ENCODE measurements at places on chromosomes 3 and 15. TPM values are rescaled to one million over a fixed set of nuclear protein-coding genes. Genes with fewer than 3 reads are reported as not detected.

- H3K4me1 ChIP-seq = peaks cover 65% of the 10 kb centered on the region
- H3K27ac ChIP-seq = no peak overlapping the region
- peak; percentile 79 for DNase-seq
- H3K36me3 ChIP-seq = no peaks in the 10 kb centered on the region
- H3K27me3 ChIP-seq = peaks cover 19% of the 10 kb centered on the region
Measured at GRCh38 chr3:71064291-71064955, 519.1 kb downstream of the FOXP1 start.

DNA sequence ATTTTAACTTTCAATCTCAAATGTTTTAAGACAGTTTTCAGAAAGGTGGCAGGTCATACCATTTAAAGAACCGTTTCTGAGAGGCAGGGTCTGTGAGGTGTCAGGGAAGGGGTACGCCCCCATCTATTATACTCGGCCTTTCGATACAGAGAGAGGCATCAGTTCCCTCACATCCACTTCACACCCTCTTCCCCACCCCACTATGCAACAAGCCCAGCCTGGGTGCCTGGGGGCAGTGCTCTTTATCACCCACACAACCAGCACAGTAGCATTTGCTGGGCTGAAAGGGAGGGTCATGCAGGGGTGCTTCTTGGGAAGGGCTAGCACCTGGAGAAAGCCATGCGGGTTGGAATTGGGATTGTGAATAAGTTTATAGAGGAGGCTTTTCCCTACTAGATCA, 56.0 kb upstream of the KCNMB2 start:
- no peaks in the 10 kb centered on the region for H3K36me3 ChIP-seq
- no peak for DNase-seq
- H3K27me3 ChIP-seq = no peaks in the 10 kb centered on the region
- no peak overlapping the region for H3K27ac ChIP-seq

- H3K27me3 ChIP-seq = no peaks in the 10 kb centered on the region
- peak; percentile 94 for DNase-seq
- H3K4me1 ChIP-seq = peaks cover 28% of the 10 kb centered on the region
- peak within 1 kb of the TSS; percentile 80 for H3K4me3 ChIP-seq
- 0 out of 2 replicates have a peak, but pooled peaks cover 1% of the 10 kb centered on the region for H3K36me3 ChIP-seq
Measured at GRCh38 chr3:155079746-155080487, at the start of gene MME. MME (plus strand) TSS chr3:155080319; CDS start chr3:155084168, 3,849 bp downstream.

DNA sequence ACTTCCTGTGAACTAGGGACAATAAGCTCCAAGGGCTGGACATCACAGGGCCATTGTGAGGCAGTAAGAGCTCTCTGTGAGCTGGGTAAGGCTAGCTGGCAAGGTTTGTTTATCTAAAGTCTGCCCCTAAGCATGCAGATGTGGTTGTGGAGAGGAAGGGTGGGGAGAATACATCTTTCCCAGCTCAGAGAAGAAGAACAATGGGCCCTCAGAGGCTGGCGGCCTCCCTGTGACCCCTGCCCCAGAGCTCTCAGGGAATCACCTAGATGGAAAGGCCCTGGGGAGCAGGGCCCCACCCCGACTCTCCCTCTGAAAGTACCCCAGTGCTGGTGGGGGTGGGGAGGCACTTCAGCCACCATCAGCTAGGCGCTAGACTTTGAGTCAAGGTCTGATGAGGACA, 4.3 kb upstream of the AP3B2 start:
- H3K27ac ChIP-seq = no peak overlapping the region
- no peak for DNase-seq
- peaks cover 6% of the 10 kb centered on the region for H3K4me1 ChIP-seq
- H3K27me3 ChIP-seq = peaks cover 9% of the 10 kb centered on the region
- no peaks in the 10 kb centered on the region for H3K36me3 ChIP-seq

DNA sequence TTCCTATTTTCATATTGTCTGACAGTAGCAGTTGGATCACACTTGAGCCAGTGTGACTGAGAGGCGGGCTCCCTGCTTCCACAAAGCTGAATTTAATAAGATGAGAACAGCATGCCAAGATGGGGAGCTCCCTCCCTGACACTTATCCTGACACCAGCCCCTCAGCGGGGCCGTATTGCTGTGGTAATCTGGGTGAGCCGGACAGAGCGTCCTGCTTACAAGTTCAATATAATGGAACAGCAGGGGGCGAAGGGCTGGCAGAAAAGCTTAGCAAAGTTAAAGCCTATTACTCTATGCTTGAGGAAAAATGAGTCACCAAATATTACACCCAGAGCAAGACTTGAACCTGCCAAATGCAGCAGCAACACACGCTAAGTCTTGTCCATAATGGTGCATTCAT, 163.8 kb upstream of the CMC1 start:
- no peaks in the 10 kb centered on the region for H3K36me3 ChIP-seq
- peak; percentile 71 for DNase-seq
- peaks cover 58% of the 10 kb centered on the region for H3K4me1 ChIP-seq
- H3K4me3 ChIP-seq = no peak overlapping the region
- no peaks in the 10 kb centered on the region for H3K27me3 ChIP-seq

DNA sequence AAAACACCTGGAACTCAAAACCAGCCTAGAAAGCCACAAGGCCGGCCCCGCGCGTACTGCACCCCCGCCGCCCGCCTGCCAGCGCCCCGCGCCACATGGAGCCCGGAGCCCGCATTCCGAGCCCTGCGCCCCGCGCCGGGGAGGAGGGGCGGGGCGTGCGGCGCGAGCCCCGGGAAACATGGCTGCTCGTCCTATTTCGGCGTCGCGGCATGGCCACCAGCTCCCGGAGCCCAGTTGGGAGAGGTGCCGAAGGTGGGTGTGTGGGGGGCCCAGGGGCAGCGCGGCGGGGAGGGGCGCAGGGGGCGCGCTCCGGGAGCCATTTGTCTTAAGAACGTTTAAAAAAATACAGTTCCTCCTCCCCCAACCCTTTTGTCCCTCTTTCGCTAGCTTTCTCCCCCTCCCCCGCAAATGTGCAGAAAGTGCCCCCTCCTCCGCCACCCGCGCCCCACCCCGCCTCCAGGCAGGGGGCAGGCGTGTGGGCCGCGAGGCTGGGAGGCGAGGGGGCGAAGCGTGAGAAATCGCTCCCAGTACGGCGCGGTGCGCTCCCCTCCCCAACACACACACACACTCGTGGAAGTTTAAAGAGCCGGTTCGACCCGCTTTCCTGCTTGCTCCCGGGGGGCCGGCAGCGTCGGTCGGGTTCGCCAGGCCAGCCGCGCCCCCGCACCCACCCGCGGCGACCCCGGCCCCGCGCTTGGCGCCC, 2.5 kb downstream of the ANP32A start:
- H3K36me3 ChIP-seq = no peaks in the 10 kb centered on the region
- H3K27me3 ChIP-seq = peaks cover 28% of the 10 kb centered on the region
- peak; percentile 82 for DNase-seq
- peak overlapping the region; percentile 99 for H3K4me3 ChIP-seq

Gene HTR3E
- total RNA-seq = not detected

Gene PLSCR5
- total RNA-seq = not detected

Gene GRAMD2A
- 2.8 TPM for total RNA-seq

All from GM23338 (cell line).